ENCODE measurements at places on chromosomes 6 and 20.
A peak's percentile ranks its signal among the peaks of the same experiment; 100 is the strongest.

GRCh38 chr6:7542874-7543624, 1.6 kb downstream of the DSP start:
- DNase-seq, result peak; percentile 26

DNA sequence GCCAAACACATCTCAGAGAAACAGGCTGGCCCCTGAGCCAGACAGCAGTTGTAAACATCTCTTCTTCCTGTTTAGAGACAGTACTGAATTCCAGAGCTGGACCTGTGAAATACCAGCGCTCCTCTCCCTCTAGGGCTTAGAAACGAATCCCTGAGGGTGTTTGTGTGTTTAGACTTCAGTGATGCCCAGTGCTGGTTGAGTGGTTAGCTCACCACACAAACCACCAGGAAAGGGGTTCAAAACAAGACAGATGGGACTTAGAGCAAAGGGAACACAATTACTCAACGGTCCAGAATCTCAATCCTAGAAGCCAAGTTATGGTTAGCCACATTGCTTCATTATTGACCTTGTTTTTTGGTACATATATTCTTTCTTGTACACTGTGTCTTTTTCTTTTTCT, 108.7 kb upstream of the TMEM170B start:
- DNase-seq, result peak; percentile 77

DNA sequence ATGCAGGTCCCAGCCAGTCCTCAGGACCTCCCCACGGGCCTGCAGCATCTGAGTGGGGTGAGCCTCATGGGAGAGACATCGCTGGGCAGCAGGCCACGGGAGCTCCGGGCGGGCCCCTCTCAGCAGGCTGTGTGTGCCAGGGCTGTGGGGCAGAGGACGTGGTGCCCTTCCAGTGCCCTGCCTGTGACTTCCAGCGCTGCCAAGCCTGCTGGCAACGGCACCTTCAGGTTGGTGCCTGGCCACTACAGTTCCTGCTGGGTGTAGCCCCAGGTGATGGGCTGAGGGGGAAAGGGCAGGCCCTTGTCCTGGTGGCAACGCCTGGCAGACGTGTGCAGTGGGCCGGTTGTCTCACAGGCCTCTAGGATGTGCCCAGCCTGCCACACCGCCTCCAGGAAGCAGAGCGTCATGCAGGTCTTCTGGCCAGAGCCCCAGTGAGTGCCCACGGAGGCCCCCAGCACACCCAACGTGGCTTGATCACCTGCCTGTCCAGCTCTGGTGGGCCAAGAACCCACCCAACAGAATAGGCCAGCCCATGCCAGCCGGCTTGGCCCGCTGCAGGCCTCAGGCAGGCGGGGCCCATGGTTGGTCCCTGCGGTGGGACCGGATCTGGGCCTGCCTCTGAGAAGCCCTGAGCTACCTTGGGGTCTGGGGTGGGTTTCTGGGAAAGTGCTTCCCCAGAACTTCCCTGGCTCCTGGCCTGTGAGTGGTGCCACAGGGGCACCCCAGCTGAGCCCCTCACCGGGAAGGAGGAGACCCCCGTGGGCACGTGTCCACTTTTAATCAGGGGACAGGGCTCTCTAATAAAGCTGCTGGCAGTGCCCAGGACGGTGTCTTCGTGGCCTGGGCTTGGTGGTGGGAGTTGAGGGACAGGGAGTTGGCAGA, 787 bp upstream of the TNFRSF6B start:
- DNase-seq, result no peak

- DNase-seq, result no peak
Observed at GRCh38 chr6:3625980-3626563, 125.4 kb downstream of the PXDC1 start.

DNA sequence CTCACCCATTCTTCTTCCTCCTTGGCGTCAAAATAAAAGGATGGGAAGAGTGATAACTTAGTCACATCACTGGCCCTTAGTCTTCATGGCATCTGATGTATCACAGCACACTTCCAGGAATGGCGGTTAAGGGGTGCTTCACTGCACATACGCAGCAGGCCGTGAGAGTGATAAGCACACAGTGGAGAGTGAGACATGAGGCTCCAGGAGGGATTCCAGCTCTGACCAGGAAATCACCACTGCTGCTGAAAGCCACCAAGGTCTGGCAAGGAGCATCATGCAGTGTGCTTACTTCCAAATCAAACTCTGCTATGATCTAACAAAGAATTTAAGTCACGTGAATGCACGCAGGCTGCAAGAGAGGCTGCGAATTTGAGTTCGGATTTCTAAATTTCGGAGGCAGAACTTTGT, 62.4 kb downstream of the ARID1B start:
- peak; percentile 60 for DNase-seq

- DNase-seq, result no peak
Observed at GRCh38 chr6:106614592-106615257, 14.6 kb downstream of the RTN4IP1 start.

DNA sequence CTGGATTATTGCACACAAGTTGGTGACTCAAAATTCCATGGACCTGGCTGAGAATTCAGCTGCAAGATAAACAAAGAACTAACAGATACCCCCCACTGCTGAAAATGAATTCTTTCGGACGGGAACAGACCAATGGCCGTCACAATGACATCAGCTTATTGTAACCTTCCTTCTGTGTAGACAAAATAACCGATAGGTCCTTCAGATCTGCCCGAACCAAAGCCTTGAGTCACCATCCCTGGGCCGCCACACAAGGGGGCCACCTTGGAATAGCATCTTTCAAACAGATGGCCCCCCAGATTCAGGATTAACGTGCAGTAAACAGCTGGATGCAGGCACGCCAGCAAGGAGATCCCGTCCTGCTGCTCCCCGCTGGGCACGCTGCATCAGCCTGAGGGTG, 214.0 kb upstream of the EXOC2 start:
- no peak for DNase-seq

DNA sequence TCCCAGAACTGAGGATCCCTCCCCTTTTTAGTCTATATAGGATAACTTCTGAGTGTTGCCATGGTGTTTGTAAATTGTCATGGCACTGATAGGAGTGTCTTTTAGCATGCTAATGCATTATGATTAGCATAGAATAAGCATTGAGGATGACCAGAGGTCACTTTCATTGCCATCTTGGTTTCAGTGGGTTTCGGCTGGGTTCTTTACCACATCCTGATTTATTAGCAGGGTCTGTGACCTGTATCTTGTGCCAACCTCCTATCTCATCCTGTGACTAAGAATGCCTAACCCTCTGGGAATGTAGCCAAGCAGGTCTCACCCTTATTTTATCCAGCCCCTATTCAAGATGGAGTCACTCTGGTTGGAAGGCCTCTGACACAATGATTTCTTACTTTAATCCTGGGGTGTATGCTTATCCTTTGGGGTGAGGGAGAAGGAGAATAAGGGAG, 19.6 kb downstream of the WFDC2 start:
- DNase-seq, result no peak

GRCh38 chr20:19428324-19428723, 215.9 kb downstream of the SLC24A3 start:
- DNase-seq, result no peak
